Stimulated activated CD4-positive, alpha-beta T cell treated with anti-CD3 and anti-CD28 coated beads, TNF-alpha, amount 100 ng/mL, for 1 hour (primary cell): ENCODE measurements at places on chromosomes 7 and 10.

DNA sequence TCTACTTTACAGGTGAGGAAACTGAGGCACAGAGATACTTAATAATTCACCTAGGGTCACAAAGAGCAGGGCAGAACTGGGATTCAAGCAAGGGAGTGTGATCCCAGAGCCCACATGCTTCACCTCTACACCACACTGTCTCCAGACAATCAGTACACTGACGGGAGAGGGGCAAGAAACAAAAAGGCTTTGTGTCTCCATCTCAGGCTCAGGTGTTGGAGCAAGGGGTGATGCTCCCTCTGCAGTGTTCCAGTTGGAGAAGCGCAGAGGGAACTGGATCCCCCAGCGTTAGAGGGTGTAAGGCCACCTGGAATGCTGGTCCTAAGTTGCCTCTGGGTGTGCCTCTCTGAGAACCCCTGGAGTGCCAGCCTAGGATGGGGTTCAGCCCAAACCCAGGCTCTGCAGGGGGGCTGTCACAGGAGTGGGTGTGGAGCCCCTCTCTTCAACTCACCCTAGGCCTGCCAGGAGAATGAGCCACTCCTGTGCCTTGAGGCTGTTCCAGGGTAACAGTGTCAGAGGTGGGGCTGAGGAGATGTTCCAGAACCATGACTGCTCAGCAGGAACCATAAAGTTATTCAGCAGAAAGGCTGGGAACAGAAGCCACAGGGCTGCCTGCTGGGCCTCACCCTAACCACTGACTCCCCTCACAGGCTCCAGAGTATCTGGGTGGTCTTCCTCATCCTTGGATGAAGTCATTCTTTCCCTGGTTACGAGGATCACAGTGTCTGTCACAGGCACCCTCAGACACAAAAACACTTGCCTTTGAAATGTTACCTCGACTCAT, 5.5 kb downstream of the RBP4 start:
- no peak for DNase-seq

DNA sequence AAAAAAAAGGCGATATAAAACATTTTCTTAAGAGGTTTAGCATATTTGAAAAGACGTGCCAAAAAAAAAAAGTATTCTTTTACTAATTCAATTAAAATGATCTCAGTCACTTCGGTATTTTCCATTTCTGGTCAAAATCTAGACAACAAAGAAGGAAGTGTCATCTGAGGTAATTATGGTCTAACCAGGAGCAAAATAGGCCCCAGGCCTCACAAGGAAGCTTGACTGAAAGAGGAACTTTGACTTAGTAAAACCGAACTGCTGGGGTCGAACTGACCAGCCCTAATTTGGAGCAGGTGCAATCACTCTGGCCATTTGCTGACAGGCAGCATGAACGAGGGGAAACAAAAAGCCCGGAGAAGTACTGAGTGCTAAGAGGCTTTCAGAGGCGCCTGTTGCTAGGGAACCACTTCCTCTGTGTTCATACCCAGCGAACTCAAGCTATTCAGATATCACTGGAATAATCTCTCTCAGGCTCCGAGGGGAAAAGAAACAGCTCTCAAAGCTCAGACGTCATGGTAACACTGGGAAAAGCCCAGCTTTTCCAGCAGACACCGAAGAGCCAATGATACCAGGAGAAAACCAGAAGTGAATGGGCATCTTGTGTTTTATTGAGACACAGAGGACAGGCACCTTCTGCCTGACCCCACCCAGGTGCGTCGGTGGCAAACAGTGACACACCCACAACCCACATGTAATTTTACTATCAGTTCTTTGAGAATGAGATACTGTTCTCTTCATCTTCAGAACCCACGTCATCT, 126.5 kb downstream of the FAM107B start:
- DNase-seq: peak; percentile 30

DNA sequence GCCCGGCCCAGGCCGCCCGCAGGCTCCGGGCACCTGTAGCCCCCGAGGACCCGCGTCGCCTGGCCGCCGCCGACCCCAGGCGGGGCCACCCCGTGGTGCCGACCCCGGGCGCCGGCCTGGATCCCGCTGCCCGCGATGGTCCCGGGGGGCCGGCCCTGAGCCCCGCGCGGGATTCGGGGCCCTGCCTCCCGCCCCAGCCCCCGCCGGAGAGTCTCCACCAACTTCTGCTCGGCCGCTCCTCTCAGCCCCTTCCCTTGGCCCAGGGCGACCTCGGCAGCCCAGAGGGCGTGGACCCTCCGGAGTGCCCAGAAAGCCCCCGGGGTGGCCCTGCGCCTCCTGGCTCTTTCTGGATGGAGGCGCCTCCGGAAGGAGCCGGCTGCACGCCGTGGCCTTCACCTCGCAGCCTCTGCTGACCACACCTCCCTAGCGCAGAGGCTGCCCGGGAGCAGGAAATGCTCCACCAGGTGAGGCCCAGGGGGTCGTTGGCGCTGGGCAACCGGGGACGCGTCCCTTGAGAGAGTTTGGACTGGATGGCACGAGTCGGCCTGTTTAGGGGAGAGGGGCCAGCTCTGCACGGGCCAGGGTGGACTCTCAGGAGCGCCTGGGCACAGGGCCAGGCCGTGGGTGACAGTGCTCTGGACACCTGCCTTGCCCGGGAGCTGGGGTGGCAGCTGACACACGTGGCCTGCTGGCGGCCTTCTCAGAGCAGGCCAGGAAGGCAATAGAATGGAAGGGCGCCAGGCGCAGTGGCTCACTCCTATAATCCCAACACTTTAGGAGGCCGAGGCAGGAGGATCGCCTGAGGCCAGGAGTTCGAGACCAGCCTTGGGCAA, 529 bp downstream of the ZNF853 start:
- DNase-seq: no peak

DNA sequence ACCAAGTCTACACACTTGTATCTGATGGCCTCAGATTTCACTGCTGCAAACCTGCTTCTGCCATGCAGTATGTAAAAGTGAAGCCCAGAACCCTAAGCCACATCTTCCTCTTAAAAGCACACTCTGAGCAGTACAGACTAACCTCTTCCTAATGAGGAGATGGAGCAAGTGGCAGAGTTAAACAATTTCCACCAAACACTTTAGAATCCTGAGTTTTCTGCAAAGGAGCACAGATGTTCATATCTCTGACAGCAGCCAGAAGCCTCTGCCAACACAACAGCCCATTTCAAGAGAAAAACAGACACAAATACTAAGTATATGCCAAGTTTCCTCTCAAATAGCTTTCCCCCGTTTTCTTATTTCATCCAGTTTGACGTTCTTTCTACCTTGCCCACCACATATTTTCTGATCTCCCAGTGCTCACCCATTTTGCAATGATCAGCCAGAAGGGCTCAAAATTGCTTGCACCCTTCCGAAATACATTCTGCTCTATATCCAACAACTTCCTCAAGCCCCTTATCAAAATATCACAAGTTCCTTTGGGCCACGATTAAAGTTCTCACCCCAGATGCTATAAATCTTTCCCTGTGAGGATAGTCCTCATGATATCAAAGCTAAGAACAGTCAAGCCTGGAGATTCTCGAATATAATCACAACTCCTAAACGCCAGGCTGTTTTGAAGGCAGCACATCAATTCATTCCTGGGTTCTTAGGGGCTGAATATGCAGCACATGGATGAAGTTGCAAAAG, 27.5 kb downstream of the ELMO1 start:
- DNase-seq: no peak

DNA sequence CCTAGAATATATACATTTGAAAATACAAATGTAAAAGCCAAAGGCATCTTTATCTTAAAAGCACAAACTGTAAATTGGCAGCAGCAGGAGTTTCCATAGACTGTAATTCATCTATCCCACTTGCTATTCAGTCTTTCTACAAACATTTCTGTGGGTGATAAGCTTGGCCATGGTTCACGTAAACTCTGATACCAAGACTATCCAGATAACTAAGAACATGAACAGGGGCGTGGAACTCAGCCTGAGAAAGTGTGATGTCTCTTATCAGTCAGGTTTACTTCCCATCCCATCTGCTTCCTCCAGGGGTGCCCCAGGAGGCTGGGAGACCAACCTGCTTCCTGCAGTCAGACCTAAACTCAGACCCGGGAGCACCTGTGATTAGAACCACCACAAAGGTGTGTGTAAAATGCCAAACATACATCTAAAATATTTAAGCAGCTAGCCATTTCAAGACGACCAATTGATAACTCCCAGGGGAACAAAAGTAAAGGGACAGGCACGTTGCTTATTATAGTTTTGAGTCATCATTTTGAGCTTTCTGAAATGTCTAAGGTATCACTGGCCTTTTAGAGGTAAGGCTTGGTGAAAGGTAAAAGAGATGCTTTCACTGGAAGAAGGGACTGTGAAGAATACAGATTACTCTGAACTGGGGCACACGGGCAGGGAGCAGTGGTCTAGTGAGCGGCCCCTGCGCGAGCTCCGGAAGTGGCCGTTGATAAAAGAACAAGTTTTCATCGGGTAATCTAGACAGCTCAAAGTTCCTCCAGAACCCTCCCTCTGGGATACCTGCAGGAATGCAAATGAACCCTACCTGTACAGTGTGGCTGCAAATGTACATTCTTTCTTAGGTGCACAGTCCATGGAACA, 51.5 kb downstream of the RSU1 start:
- DNase-seq: no peak
